Stimulated activated CD8-positive, alpha-beta memory T cell treated with anti-CD3 and anti-CD28 coated beads, Interleukin-7, amount 100 ng/mL, for 24 hours (primary cell): ENCODE measurements at places on chromosomes 7 and 10.

DNA sequence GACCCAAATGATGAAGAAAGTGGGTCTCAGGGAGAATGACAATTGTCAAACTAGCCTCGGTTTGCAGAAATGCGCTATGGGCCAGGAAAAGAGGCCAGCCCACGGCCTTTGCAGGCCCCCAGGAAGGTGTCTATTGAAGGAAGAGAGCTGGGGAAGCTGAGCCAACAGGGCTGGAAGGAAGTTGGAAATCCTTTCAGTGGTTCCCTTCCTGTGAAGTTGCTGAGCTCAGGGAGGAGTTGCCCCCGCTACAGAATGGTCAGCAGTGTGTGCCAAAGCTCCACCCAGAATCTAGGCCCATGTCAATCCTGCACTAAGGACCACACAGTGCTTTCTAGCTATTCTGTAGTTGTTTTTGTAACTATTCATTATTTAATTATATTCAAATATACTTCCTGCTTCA, 91.6 kb upstream of the ANLN start:
- DNase-seq: no peak

DNA sequence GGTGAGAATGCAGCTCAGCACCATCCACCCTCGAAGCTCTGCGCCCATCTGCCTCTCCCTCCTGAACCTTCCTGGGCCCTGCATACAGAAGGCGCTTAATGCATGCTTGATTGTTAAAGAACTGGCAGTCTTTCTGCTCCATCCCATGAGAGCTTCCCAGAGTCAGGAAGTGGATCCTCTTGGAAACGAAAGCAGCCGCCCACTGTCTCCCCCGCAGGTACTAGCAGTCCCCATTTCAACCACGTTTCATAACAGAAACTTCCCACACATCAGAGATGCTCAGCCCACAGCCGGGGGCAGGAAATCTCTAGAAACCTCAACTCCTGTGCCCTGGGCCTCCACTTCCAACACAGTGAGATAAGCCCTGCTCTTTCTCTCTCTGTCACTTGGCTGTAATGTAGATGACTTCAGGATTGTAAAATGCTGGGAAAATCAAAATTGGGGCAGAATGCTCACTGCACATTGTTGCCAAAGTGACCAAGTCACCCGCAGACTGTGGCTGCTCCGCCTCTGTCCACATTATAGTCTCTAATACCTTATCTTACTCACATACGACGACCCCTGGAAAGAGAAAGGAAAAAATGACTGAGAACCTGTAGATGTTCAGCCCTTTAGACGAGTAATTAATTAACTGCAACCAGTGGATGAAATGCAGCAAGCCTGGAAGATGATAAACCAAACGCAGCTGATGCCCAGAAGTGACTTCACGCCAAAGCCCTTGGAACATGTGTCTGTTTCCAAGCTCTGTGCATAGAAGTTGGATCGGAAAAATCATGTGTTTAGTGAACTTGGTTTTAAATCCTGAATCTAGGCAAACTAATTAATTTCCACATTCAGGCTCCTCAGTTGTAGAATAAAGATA, 28.5 kb downstream of the GSDME start:
- DNase-seq: no peak

DNA sequence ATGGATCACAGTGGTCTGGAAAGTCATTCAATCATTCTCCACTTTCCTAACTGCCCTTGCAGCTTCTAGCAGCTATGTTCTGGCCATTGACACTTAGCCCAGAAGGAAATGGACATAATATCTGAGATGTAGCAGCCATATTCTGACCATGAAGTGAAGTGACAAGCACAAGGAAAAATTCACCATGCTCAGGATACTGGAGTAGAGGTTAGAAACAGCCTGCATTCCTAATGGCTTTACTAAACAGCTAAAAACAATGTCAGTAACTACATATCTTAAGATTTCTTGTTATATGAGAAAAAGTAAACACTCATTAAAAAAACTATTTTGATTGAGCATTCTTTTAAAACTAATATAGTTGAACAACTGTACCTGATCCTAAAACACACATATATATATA, 443.8 kb downstream of the MAGI2 start:
- DNase-seq: no peak

GRCh38 chr10:122158362-122158761, 112.7 kb upstream of the BTBD16 start:
- DNase-seq: no peak

DNA sequence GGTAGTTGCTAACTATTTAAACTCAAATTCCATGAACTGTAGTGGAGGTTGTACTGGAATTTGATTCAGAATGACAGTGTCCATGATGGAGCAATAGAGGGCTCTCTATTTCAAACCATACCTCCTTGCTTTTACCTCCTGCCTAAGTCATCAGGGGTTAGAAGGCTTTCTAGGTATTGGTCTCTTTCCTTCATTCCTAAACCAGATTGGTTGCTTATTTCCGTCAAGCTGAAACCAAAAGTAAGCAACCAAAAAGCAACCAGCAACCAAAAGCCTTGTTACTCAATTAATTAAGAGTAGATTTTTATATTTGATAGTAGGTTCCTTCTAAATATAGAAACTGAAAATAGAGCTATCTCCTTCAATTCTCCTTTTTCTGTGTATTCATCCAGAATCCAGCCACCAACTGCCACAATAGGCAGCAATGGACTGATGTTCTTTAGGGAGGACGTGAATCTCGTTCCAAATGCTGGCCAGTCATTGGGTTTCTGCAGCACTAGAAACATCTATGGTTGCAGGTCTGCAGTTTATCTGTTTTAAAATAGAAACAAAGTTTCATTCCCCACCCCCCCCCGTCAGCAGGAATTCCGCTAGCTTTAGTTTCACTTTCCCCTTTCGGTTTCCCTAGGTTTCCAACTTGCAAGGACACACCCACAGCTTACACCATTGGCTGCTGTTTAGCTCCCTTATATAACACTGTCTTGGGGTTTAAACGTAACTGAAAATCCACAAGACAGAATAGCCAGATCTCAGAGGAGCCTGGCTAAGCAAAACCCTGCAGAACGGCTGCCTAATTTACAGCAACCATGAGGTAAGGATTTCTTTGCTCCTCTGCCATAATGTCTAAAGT, at the start of gene IFIT1:
Gene IFIT1, plus strand, starts transcription at position 717 of the 850 bp plus-strand sequence. Its CDS starts 90 bp downstream, at position 807.
- DNase-seq: no peak

- no peak for DNase-seq
These were observed 68.5 kb upstream of the EEPD1 start for GRCh38 chr7:36084485-36085091.

GRCh38 chr10:86961481-86962091, 3.2 kb downstream of the SNCG start:
- no peak for DNase-seq

GRCh38 chr7:43444711-43445578, 138.0 kb upstream of the STK17A start:
- DNase-seq: no peak

DNA sequence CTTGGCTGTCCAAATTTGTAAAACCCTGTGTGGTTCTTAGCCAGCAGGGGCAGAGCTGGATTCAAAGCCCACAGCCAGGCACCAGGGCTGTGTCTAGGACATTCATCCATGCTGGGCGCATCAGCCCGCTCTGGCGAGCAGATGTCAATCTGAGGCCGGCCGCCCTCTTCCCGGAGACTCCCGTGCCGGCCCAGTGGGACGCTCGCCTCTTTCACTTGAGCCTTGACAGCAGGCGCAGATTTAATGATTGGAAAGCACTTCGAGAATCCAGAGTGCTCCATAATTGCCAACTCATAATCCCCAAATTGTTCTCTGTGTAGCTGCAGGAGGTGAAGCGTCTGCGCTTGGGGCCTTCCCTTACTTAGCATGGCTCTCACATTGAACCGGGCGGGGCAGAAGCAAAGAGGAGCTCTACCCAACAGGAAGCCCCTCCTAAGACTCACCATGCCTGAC, 36.7 kb downstream of the SLIT1 start:
- no peak for DNase-seq

DNA sequence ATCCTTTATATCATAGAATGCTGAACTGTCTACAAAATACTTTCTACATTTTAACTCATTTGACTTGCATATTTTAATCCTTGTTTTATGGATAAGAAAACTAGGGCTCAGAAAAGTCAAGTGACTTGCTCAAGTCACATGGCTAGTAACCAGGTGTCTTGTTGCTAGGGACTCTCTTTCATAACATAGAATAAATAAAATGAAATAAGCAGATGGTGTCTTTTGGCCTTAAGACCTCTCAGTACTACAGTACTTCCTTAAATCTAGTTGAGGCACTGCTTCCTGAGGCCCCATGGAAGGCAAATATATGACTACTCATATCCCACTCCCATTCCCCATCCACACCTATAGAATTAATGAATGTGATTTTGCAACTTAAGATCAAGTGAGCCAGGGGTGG, 87.9 kb downstream of the CDK6 start:
- no peak for DNase-seq

DNA sequence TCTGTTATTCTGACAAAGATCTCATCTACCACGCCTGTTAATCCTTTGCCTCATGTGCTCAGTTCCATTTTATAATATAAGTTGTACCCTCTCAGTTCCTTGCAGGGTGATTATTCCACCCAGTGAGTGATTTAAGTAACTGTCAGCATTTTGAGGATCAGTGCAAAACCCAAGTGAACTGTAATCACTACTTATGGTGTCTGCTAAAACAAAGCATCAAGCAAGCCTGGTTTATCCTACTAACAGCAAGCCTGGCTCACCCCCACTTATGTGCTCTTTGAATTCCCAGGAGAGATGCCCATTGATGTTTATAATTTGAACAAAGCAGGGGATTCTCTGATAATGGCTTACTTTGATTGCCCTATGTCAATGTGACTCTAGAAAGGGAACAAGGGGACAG, 186.8 kb upstream of the LRGUK start:
- DNase-seq: no peak

DNA sequence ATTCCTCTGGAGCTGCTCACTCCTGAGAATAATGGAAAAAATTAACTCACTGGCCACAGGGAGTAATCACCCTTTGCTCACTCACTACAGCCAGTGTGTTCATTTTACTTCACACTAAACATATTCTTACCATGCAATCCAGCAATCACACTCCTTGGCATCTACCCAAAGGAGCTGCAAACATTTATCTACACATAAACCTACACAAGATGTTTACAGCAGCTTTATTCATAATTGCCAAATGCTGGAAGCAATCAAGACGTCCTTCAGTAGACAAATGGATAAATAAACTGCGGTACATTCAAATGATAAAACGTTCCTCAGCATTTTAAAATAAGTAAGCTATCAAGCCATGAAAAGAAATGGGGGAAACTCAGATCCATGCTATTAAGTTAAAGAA, 34.2 kb upstream of the POM121L12 start:
- DNase-seq: no peak

- DNase-seq: no peak
These were observed 410.6 kb downstream of the GLRX3 start for GRCh38 chr10:130546841-130547240.

GRCh38 chr10:16863766-16864165, 46.5 kb upstream of the RSU1 start:
- DNase-seq: no peak

DNA sequence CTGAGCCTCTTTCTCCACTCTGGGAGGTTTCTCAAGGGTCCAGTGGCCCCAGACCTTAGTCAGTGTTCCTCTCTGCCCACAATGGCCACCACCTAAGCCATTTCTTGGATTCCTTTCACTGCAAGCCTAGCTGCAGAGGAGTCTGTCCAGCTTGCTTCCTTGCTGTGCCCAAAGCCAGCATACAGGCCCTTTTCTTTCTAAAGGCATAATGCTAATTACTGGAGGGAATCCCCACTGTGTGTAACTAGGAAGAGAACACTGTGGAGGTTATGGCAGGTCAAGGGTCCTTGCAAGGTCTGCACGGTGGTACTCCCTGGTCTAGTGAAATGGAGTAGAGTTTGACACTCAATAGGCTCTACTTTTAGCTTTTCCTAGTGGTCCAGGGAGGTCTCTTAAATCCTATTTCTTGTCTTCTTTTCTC, 70.4 kb upstream of the CC2D2B start:
- no peak for DNase-seq

DNA sequence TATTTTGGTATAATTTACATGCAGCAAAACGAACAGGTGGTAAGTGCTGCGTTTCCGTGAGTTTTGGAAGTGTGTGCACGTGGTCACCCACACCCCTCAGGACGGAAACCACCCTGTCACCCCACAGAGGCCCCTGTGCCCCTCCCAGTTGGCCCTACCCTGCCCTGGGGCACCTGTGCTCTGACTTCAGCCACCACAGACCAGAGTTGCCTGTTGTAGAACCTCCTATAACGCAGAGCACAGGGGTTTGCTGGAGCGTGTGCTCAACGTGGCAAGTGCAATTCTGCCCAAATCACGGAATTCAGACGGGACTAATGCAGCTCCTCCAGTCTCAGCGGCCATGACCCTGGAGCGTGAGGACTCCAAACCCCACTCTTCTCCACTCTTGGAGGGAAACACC, 9.6 kb upstream of the CFAP46 start:
- DNase-seq: no peak

- no peak for DNase-seq
These were observed 121.5 kb downstream of the SRPK2 start for GRCh38 chr7:105267244-105267643.

DNA sequence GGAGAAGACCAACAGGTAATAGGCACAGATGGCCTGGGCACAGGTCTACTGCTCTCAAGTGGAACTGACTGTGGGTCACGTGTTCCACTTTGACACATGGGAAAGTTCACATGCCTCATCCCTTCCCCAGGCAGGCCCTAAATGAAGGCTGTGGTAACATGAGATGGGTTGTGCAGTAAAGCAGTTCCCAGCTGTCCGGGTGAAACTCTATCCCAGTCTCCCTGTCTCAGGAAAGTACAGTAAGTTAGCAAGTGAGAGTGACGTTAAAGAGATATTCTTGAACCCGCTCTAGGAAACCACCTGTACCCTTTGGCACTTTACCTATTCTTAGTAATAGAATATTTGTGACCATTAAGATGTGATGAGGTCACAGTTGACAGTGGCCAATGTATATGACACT, 343.7 kb upstream of the AOAH start:
- no peak for DNase-seq

DNA sequence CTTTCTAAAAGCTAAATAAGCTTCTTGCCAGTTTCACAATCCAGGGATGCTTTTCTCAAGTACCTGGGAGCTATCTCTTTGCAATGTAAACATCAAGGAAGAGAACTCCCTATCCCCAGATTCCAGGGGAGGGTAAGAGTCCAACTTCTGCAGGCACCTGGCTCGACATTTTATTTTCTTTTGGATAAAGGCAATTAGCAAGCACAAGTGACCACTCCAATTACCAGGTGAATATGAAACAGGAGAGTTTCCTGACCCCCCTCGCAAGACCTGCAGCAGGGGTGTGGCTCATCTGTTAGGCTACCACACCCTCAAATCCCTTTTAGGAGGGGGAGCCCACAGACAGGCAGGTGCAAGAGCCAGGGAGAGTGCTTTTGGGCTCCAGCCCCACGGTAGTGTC, 28.6 kb upstream of the LANCL2 start:
- DNase-seq: no peak

DNA sequence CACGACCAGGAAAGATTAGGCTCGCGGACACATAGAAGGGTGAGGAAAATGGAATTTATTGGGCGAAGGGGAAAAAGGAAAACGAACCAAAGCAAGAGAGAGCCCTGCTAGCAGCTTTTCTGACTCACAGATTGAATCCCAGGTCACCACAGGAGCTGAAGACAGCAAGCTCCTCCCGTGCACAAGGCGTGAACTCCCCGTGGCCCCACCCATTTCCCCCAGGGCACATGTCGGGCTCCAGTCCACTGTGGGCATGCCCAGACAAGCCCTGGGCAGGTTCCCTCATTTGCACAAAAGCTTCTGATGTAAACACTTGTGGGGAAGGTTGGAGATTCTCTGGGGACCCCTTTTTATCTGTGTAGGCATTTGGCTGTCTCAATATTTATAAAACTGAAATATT, 582.4 kb downstream of the SUGCT start:
- no peak for DNase-seq

GRCh38 chr10:90481326-90481923, 376.4 kb downstream of the HTR7 start:
- no peak for DNase-seq
